ENCODE measurements at places on chromosomes 1 and 21. TPM values are rescaled to one million over a fixed set of nuclear protein-coding genes. Genes with fewer than 3 reads are reported as not detected.

GRCh38 chr1:218983848-218984247 lies 189.8 kb upstream of the LYPLAL1 start:
- no peaks in the 10 kb centered on the region for H3K36me3 ChIP-seq
- H3K27ac ChIP-seq: no peak overlapping the region
- H3K27me3 ChIP-seq: no peaks in the 10 kb centered on the region
- no peak for DNase-seq

- no peak for DNase-seq
- H3K36me3 ChIP-seq: no peaks in the 10 kb centered on the region
- peaks cover 19% of the 10 kb centered on the region for H3K4me1 ChIP-seq
Measured at GRCh38 chr1:47709019-47709871, 271.4 kb downstream of the FOXD2 start.

- no peak overlapping the region for H3K27ac ChIP-seq
- no peaks in the 10 kb centered on the region for H3K36me3 ChIP-seq
- no peak overlapping the region for H3K4me3 ChIP-seq
- no peaks in the 10 kb centered on the region for H3K27me3 ChIP-seq
- no peaks in the 10 kb centered on the region for H3K4me1 ChIP-seq
Measured at GRCh38 chr1:162372159-162373071, 4.2 kb downstream of the SPATA46 start.

The MROH7 gene
- 6.6 TPM for total RNA-seq

- no peaks in the 10 kb centered on the region for H3K4me1 ChIP-seq
- no peak overlapping the region for H3K4me3 ChIP-seq
- no peaks in the 10 kb centered on the region for H3K36me3 ChIP-seq
- DNase-seq: no peak
Measured at GRCh38 chr1:44110916-44111315, 7.7 kb upstream of the KLF17 start.

All from tibial nerve (tissue), 4 donors.